ENCODE measurements at places on chromosomes 3 and 15.

DNA sequence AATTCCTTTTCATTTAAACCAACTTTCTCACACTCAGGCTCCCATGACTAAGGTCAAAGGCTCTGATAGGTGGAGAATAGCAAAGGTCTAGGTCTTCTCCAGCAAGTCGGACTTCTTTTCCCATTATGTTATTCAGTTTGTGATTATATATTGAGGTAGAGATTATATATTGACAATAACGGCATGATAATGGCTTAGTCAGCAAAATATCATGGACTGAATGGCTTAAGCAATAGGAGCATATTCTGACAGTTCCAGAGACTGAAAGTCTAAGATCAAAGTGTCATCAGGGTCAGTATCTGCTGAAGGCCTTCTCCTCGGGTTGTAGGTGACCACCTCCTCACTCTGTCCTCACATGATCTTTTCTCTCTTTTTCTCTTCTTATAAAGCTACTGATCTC is 1251.4 kb downstream of the ROBO1 start:
- DNase-seq = no peak

DNA sequence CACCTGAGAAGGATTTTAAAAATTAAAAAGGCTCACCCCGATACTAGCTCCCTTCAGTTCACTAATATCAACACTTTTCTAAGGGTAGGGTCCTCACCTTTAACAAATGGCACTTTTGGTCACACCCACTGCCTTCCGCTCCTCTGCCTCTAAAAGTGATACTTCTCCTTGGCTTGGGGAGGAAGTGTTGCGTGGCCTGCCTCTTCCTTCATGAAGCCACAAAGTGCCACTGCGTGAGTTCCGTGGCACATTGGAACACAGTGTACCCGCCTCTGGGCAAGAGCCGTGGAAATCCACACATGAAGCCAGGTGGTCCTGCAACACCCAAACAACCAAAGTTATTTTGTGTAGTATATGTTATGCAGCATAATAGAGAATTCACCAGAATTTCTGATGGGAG is 3.9 kb downstream of the B4GALT4 start:
- no peak for DNase-seq

DNA sequence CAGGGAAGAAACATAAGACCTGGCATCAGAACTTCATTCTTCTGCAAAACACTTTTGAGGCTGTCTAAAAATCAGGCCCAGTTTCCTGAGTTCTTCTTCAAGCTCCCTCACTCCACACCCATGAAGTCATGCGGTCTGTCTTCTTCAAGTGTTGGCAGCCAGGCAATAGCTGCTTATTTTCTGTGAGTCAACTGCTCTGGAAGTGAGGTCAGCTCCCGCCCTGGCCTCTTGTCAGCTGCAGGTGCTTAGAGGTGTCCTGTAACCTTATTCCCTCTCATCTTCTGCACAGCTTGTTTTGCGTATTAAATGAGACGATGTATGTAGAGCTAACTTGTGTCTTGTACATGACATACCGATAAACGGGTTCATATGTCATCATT is 226.1 kb downstream of the ADAMTS17 start:
- DNase-seq = no peak

- no peak for DNase-seq
These were observed 107.3 kb downstream of the RFTN1 start for GRCh38 chr3:16406166-16406565.

DNA sequence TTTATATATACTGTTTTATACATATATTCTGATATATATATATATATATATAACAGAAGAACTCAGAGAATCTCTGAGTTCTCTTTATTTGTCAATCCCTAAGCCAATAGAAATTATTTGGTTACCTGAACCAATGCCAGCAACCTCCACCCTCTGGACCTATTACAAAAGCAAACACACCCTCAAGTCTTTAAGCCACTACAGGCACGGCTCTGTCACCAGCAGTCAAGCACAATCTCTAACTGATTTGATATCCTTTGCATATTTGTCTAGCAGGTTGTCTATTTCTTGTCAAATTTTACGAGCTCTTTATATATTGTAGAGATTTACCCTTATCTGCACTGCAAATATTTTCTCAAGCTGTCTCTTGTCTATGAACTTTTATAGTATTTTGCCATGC is 66.6 kb upstream of the TOPAZ1 start:
- DNase-seq = no peak

DNA sequence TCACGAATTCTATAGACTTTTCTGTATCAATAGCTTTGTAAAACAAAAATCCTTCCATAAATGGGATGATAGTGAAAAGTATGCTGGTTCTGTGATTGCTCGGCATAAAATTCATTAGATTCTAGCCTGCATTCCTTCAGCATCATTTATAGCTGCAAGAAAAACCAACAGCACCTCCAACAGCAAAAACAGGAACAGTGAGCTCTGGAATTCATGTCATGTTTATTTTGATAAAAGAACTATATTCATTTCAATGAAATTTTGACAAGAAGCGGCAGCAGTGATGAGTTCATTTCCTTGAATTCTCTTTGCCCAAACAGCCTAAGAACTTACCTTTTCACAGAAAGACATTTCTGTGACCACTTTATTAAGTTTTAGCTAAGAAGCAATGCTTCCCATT is 515.2 kb upstream of the CCDC54 start:
- no peak for DNase-seq

DNA sequence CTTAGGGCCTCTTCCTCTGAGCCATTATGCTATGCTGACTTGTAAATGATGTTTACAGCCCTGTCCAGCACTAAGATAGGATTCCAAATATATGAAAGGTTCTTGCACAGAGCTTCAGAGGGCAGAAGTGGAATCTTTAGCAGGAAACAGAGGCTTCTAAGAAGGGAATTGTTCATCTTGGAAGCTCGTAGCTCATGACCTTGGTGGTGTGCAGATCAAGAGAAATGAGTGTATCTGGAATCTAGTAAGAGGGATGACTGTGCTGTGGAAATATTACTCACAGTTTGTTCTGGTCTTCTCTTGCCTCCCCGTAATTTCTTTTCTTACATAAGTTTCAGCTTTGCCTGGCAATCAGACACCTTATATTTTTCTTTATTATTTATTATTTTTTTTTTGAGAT is 175.8 kb downstream of the SPATA16 start:
- DNase-seq = no peak

DNA sequence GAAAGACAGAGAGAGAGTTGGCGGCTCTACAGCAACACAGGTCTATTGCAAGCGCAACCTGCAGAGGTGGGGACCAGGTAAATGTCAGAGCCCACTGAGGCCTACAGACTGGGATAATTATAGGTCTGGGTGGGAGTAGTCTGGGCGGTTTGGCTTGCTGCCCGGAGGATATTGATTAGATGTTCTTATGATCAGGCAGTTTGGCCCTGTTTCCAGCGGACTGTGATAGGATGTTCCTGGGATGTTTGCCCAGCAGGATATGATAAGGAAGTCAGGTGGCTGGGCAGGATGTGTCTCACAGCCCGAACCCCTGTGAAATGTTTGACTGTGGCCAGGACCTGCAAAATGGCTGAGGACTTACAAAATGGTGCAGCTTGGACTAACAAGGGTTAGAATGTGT is 364.9 kb downstream of the NAALADL2 start:
- no peak for DNase-seq

DNA sequence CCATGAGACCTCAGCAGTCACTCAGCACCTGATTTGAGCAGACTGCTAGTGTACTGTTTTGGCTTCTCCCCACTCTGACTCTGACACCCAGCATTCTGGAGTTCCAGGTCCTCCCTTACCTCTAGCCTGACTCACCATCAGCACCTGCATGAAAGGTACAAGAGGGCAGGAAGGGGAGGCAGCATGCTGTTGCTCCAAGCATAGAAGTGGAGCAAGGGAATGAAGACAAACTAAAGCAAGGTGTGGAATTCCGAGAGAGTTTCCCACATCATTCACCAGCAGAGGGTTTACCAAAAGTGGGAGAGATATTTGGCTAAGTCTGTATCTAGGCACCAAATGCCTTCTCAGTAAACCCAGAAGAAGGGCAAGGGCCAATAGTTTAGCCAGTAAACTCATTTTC is 21.3 kb downstream of the HEXA start:
- no peak for DNase-seq

DNA sequence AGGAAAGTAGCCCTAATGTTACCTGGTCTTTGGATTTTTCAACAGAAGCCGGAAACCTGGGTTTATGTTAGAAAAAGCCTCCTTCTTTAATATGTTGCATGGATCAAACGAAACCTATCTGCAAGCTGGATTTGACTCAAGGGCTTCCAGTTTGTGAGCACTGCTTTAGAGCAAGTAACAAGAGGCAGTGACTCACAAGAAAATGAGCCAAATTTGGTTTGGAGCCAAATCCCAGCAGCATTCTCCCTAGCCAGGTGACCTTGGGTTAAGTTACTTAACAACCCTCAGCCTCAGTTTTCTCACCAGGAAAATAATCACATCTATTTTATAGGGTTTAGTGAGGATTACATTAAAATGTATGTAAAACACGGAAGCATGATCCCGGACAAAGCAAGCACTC is 215.2 kb upstream of the PRICKLE2 start:
- no peak for DNase-seq

DNA sequence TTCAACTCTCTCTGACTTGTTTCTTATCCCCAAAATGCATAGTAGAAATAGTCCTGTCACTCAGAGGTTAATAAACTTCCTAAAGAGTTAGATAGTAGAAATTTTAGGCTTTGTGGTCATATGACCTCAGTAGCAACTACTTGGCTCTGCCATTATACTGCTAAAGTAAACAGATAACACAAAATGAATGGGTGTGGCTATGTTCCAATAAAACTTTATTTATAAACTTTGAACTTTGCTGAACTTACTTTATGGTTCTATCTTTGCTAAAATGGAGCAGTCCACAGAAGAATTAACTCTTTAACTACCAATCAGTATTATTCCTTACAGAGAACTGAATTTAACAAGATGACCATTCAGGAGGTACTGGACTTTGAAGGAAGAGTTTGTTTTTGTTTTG is 393.6 kb upstream of the CDIN1 start:
- DNase-seq = no peak

DNA sequence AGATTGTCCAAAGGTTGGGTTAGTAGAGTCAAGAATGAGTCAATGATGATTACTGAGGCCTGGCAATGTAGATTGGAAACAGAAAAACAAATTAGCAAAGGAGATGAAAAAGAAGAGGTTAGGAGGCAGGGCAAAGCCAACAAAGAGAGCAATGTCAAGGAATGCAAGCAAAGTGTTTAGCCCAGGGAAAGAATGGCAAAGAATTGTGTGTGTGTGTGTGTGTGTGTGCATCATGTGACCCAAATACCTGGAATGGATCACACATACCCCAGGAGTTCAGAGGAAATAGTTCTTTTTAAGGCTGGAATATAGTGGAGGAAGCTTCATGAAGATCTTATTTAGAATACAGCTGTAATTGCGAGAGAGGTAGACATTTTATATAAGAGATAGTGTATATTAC is 831.7 kb upstream of the ARPP21 start:
- DNase-seq = no peak

All from D341Med (cell line).